Stimulated activated CD4-positive, alpha-beta T cell treated with anti-CD3 and anti-CD28 coated beads, Interleukin-12 subunit alpha, Interleukin-12 subunit beta, amount 100 ng/mL, for 24 hours (primary cell): ENCODE measurements at places on chromosomes 7 and 10.

- no peak for DNase-seq
Observed at GRCh38 chr7:25009257-25009656, 29.3 kb upstream of the OSBPL3 start.

DNA sequence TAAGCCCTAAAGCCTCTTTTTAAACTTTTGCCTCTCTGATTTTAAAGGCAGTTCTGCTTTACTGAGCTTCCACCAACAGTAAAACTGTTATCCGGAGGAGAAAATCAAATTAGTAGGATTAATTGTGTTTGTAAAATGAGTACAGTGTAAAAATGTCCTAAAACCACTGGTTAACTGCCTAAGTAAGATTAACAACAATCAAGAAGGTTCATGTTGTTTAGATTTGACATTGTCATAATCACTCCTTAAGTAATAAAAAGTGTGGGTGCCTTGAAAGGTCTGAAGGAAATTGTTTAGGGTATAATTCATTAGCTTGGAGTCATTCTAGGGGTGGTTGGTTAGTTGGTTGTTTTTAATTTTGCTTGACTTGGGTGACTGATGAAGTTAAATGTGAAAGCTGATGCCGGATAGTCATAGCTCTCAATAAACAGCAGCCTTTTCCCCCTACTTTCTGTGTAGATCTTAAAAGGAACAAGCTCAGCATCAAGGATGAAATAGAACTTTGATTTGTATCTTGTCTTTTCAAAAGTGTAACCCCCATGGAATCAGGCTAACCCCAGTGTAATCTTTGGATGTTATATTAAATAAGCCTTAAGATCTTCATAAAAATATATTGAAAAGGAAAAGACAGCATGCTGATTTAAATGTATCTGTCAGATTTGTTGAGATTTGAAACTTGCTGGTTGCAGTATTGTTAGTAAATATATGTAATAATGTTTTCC lies 148.3 kb downstream of the ARID5B start:
- no peak for DNase-seq

DNA sequence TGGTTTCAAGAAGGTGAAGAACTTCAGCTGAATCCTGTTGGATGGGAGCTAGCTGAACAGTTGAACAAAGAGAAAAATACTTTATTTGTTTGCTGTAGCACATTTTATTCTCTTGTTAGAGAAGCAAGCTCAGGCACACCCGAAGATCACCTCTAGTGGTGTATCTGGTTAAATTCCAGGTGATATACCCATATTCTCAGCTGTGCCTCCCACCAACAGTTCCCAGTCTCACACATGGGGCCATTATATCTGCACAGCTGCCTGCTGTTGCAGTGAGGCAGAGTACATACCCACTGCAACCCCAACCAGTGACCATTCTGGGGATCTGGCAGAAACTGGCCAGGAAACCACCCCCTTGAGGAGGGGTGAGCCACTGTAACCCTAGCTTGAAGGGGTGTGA lies 9.2 kb downstream of the BTAF1 start:
- DNase-seq = no peak

DNA sequence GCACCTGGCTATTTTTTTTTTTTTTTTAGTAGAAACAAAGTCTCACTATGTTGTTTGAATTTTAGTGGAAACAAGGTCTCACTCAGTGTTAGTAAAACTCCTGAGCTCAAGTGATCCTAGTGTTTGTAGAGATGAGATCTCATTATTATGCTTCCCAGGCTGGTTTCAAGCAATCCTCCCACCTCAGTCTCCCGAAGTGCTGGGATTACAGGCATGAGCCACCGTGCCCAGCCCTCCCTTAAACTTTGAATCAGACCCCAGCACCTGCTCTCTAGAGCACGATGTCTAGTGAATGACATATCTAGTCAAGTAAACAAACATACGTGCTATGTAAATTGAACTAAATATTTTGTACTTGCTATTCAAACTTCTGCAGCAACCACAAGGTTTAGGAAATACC lies 105.6 kb upstream of the MYO3A start:
- no peak for DNase-seq

DNA sequence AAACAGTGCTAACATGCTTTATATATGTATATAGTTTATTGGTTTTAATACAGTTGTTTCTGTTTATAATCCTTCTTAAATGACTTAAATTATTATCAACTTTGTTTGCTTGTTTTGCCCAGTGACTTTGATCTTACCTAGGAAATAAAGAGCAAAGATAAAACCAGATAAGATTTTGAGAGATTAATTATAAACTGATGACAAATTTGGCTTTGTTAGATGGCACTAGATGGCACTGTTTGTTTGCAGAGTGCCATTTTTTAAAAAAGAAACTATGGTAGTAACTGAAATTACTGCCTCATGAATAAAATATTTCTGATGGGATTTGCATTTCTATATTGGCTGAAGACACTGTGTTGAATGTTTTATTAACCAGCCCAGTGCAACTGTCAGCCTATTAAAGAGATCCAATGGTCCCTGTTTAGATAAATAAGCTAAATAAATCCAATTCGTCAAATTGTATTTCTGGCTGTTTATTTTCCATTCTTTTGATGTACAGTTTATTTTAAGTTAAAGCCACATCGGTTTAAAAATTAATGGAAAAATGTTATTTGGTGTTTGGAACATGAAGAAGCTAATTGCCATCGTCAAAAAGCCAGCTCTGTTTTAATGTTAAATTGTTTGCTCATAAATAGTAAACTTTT lies 28.7 kb downstream of the VTI1A start:
- no peak for DNase-seq

DNA sequence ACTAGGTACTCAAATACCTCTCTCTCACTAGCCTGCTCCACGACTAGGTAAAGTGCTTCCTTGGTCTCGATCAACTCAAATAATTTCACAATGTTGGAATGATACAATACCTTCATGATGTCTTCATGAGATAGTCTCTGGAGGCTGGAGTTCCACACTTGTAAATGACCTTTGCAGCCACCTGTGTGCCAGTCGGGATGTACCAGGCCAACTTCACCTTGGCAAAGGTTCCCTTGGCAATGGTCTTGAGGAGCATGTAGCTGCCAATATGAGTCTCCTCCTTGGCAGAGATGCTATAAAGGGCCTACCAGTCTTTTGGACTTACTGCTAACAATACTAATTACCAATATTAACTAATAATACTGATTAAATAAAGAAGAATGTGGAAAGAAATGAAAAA lies 42.5 kb upstream of the EEPD1 start:
- no peak for DNase-seq

- DNase-seq = no peak
Observed at GRCh38 chr7:136146925-136147324, 169.8 kb upstream of the MTPN start.

DNA sequence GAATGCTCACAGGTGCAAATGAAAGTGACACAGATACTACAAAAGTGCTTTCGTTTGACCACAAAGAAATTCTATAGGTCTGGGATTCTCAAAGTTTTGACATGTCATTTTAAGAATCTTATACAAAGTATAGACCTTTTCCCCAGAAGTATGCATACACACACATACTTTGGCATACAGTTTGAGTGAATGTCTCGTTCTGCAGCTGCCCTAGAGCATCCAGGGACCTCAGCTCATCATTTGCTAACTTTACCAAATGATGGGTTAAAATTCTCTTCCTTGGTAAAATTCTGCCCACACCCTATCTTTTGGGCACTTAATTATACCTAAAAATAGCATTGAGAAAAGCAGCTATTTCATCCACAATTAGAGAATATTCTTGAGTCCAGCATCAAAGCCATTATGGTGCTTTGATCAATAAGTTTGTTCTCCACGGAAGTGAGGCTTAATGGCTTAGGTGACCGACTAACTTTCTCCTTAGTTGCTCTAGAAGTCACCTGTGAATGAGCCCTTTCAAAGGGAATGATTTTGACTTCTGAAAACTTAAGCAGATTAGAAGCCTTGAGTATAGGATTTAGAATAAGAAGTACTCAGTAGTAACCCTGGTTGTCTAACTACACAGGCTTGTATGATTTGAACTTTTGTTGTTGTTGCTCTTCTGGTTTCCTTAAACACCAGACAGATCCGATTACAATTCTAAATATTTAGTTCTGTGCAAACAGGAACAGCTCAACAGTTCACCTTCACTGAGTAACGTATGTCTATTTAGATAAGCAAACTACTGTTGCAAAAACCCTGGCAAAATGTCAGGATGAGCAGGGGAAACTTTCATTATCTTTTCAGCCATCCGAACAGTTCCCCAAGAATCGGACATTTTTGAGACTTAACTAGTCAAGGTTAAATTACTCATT lies 70.6 kb downstream of the CNNM2 start:
- DNase-seq = no peak

DNA sequence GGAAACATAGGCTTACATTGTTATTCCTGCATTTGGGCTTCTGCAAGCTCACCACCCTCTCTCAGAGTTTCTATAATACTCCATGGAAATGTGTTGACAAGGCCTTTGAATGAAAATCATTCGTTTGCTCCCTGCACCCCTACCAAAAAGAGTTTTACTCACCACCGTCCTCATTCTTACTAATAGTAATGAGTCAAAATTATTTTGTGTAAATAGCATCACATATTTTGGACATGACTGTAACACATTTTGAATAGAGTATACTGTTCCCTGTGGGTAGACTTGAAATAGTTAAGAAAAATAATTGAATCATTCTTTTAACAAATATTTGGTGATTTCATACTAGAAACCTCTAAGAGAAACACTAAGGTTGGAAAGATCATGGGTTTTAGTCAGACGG lies 84.6 kb downstream of the AKAP9 start:
- no peak for DNase-seq

- DNase-seq = no peak
Observed at GRCh38 chr7:118280319-118281012, 56.0 kb downstream of the ANKRD7 start.

DNA sequence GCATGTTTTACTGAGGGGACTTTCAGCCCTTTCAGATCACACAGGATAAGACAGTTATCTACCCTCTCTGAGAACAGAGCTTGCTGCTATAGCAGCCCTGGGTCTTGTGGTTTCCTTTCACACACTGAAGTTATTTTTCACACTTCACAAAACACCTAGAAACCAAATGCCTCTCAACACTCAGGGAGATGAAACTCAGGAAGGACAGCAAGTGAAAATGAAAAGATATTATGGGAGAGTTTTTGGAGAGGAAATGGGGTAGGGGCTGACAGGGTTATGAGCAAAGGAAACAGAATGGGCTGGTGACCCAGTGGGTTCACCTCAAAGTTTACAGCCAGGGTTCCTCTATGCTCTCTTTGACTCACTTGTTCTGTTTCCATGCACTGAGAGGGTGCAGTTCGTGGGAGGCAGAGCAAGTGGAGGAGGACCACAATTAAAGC lies 17.0 kb upstream of the GIMAP2 start:
- peak; percentile 51 for DNase-seq

DNA sequence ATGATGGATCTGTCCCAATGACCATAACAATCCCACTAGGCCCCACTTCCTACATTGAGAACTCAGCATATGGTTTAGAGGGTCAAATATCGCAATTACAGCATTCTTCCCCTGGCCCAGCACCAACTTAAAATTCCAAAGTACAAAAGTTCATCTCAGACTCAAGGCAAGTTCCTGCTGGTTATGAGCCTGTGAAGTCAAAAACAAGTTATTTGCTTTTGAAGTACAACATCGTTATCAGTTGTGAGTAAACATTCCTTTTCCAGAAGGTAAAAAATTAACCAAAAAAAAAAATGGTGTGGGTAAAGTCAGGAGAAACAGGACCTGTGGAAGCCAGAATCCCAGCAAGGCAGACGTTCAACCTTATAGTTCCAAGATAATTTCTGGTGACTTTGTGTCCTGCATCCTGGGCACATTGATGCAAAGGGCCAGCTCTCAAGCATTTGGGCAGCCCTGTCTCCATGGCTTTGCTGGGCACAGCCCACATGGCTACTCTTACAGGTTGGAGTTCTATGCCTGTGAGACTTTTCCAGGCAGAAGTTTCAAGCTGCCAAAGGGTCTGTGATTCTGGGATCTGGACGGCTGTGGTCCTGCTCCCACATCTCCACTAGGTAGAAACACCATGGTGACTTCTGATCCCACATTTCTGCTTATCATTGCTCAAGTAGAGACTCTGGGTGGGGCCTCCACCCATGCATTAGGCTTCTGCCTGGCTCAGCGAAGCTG lies 37.5 kb downstream of the AKR1C8 start:
- no peak for DNase-seq

- no peak for DNase-seq
Observed at GRCh38 chr7:1057416-1058291, 13.3 kb downstream of the GPR146 start.

DNA sequence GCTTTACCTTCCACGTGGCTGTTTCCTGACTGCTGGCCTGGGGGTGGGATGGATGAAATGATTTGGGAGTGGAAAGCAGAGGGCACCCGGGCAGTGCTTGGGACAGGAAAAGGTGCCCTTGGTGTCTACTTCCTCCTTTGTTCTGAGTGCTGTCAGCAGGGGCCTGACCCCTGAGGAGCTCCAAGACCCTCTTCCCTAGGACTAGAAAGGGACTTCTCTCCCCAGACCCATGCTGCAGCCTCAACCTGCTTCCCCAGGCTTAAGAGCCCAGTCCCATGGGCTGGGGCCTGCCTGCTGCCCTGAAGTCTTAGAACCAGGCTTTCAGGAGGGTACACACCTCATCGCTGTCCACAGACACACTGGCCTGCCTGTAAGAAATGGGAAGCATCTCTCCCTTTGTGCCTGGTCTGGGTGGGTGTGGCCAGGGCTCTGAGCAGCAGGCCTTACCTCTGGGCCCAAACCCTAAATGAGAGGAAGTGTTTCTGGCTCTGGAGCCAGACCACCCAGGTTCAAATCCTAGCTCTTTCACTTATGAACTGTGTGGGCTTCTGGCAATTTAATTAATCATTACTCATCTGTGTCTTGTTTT lies 12.9 kb downstream of the CDH23 start:
- DNase-seq = no peak

- no peak for DNase-seq
Observed at GRCh38 chr7:51198654-51199053, 118.0 kb downstream of the COBL start.

GRCh38 chr10:30398788-30399187 lies 35.2 kb upstream of the MAP3K8 start:
- DNase-seq = no peak

- DNase-seq = no peak
Observed at GRCh38 chr10:30576641-30577040, 52.9 kb downstream of the LYZL2 start.

DNA sequence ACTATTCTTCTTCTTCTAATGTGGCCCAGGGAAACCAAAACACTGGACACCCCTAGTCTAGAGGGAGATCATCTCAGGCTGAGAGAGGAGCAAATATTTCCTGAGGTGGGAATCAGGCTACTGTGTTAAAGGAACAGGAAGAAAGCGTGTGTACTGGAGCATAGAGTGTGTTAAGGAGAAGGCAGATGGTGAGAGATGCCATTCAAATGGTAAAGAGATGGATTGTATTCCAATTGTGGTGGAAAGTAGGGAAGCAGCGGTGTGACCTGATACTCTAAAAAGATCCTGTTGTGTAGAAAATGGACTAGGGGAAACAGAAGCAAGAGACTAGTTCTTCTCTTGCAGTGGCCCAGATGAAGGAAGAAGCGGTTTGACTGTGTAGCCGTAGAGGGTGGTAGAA lies 31.2 kb downstream of the RAB18 start:
- DNase-seq = no peak

- no peak for DNase-seq
Observed at GRCh38 chr7:44769776-44770294, 21.2 kb downstream of the ZMIZ2 start.
